ENCODE measurements at places on chromosomes 2 and 18.

DNA sequence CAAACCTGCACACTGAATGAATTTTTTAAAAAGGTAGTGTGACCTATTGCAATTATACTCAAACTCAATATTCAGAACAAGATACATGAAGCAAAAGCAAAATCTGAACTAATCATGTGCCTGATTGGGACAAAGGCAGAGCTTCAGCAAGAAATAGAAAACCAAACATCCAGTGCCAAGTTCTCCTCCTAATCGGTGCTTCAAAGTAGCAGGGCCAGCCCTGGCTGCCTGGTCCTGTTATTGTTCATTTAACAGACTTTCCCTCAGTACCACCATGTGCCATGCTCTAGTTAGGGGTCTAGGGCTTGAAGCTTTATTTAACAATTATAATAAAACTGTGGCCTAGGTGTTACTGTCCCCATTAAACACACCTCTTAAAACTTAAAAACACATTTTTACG, 281.5 kb upstream of the PXDN start:
- DNase-seq, result no peak
- no peaks in the 10 kb centered on the region for H3K4me1 ChIP-seq

DNA sequence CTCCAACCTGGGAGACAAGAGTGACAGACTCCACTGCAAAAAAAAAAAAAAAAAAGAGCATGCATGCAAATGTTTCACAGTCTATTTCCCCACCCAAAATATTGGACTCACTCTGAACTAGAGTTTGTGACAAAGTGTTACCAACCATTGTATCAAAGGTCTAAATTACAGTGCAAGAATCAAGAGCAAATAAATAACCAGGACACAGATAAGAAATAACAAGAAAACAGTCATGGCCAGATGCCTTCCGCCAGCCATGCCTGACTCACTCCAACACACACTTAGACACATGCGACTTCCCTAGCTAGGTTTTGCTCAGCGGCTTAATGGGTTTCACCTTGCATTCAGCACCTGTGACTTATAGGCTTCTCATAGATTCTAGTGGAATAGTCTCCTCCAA, 62.8 kb downstream of the CYB5A start:
- H3K27me3 ChIP-seq, result no peaks in the 10 kb centered on the region
- H3K27ac ChIP-seq, result no peak overlapping the region
- H3K4me1 ChIP-seq, result no peaks in the 10 kb centered on the region
- no peak overlapping the region for H3K4me3 ChIP-seq

- H3K4me1 ChIP-seq, result peaks cover 7% of the 10 kb centered on the region
- no peaks in the 10 kb centered on the region for H3K27me3 ChIP-seq
Measured at GRCh38 chr18:44842588-44843412, 162.1 kb downstream of the SETBP1 start.

DNA sequence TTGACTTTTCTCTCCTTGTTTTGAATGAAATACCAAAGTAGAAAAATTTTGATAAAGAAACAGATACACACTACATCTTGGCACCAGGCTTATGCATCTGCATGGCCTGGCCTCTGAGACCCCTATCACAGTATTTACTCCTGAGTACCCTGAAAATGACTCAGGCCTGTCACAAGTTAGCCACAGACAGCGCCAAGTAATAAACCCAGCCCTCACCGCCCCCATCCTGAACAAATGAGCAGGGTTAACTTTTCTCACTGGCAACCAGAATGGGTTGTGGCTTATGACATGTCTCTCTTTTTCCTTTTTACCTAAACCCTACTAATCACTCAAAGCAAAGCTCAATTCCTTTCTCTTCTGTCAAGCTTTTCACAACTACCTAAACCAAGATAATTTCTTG, 35.3 kb downstream of the SPRED2 start:
- H3K4me3 ChIP-seq, result no peak overlapping the region
- no peaks in the 10 kb centered on the region for H3K4me1 ChIP-seq
- no peak overlapping the region for H3K27ac ChIP-seq
- H3K27me3 ChIP-seq, result no peaks in the 10 kb centered on the region
- H3K36me3 ChIP-seq, result no peaks in the 10 kb centered on the region

GRCh38 chr2:235050980-235051351, 99.1 kb downstream of the SH3BP4 start:
- peaks cover 3% of the 10 kb centered on the region for H3K4me1 ChIP-seq
- no peaks in the 10 kb centered on the region for H3K36me3 ChIP-seq
- H3K4me3 ChIP-seq, result no peak overlapping the region
- no peaks in the 10 kb centered on the region for H3K27me3 ChIP-seq
- DNase-seq, result peak; percentile 72
- no peak overlapping the region for H3K27ac ChIP-seq

DNA sequence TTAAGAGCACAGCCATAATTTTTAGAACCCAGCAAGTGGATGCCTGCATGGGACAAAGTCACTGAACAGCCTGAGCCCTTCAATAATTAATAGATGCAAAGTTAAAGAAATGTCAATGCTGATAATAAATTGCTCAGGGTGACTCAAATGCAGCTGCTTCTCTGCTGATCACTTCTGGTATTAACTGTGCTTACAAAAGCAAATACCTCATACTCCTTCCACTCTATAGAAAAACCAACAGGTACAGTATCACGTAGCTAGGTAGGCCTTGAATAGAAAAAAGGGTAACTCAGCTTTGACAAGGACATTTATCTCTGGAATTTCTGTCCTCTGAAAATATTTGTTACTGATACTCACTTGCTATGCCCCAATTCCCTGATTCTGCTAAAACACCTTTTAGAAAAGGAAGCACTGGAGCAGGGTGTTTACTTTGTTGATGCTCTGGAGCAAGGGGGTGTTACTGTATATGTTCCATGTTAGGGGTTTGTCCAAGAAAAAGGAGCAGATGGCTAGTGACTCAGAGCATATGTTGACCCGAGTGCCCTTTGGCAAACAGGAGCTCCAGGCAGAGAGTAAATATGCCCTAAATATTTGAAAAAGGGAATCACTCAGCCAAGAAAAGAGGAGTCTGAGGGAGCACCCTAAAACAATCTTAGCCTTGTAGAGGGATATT, 59.1 kb upstream of the RTN4 start:
- no peak overlapping the region for H3K27ac ChIP-seq
- H3K36me3 ChIP-seq, result no peaks in the 10 kb centered on the region
- DNase-seq, result no peak

GRCh38 chr18:24695168-24695567, 234.7 kb downstream of the HRH4 start:
- no peak overlapping the region for H3K4me3 ChIP-seq
- no peaks in the 10 kb centered on the region for H3K4me1 ChIP-seq
- H3K27ac ChIP-seq, result no peak overlapping the region
- DNase-seq, result no peak
- no peaks in the 10 kb centered on the region for H3K36me3 ChIP-seq
- H3K27me3 ChIP-seq, result peaks cover 2% of the 10 kb centered on the region

GRCh38 chr2:239307221-239307569, 93.6 kb downstream of the HDAC4 start:
- no peaks in the 10 kb centered on the region for H3K27me3 ChIP-seq
- no peak overlapping the region for H3K27ac ChIP-seq
- no peaks in the 10 kb centered on the region for H3K36me3 ChIP-seq
- DNase-seq, result no peak
- peaks cover 27% of the 10 kb centered on the region for H3K4me1 ChIP-seq

- no peak overlapping the region for H3K27ac ChIP-seq
- H3K36me3 ChIP-seq, result no peaks in the 10 kb centered on the region
- H3K4me3 ChIP-seq, result no peak overlapping the region
- no peak for DNase-seq
Measured at GRCh38 chr18:37913051-37913450, 347.5 kb upstream of the CELF4 start.

- H3K36me3 ChIP-seq, result no peaks in the 10 kb centered on the region
- H3K4me3 ChIP-seq, result no peak overlapping the region
- no peak overlapping the region for H3K27ac ChIP-seq
- H3K27me3 ChIP-seq, result no peaks in the 10 kb centered on the region
- DNase-seq, result no peak
- no peaks in the 10 kb centered on the region for H3K4me1 ChIP-seq
Measured at GRCh38 chr2:68351997-68352396, 13.1 kb upstream of the PLEK start.

GRCh38 chr2:116491292-116491691, 1323.2 kb upstream of the DDX18 start:
- H3K36me3 ChIP-seq, result no peaks in the 10 kb centered on the region
- H3K4me3 ChIP-seq, result no peak overlapping the region
- H3K27me3 ChIP-seq, result no peaks in the 10 kb centered on the region
- no peak for DNase-seq

DNA sequence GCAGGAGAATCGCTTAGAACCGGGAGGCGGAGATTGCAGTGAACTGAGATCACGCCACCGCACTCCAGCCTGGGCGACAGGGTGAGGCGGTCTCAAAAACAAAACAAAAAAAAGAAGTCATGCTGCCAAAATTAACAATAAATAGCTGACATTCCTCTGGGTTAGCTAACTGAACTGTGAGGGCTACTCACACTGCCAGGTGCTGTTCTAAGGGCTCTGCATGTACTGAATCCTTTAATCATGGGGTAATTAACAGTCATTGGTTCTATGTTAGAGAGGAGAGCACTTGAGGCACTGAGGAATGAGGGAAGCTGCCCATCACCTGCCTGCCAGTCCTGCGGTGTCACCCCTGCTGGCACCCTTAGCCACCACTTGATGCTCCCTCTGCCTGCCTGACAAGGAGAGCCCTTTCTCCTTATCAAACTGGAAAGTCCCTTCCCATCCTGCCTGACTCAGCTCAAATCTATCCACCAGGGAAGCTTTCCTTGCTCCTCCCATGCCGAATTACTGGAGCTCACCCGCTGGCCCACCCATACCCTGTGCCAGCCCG, 73.0 kb upstream of the RIOK3 start:
- H3K4me1 ChIP-seq, result peaks cover 2% of the 10 kb centered on the region
- H3K36me3 ChIP-seq, result no peaks in the 10 kb centered on the region
- no peak for DNase-seq
- no peaks in the 10 kb centered on the region for H3K27me3 ChIP-seq

DNA sequence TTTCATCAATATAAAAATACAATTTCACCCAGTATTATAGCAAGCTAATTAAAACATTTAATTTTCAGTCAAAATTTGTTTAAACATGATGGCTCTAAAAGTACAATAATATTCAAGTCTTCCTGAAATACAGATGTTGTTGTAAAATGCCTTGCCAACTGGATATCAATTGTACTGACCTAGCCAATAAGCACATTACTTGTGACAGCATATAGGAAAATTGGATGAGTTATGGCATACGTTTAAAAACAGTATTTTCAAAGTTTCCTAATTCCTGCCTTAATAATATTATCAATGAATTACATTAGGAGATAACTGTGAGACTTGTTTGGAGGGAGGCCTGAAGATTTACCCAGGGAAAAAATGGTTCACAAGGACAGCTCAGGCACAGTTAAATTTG, 336.9 kb upstream of the CDH20 start:
- no peaks in the 10 kb centered on the region for H3K4me1 ChIP-seq
- no peaks in the 10 kb centered on the region for H3K36me3 ChIP-seq

- DNase-seq, result no peak
- no peak overlapping the region for H3K27ac ChIP-seq
- H3K36me3 ChIP-seq, result no peaks in the 10 kb centered on the region
- peaks cover 18% of the 10 kb centered on the region for H3K4me1 ChIP-seq
- H3K27me3 ChIP-seq, result no peaks in the 10 kb centered on the region
Measured at GRCh38 chr18:67517444-67517765, 885 bp upstream of the DSEL start.

DNA sequence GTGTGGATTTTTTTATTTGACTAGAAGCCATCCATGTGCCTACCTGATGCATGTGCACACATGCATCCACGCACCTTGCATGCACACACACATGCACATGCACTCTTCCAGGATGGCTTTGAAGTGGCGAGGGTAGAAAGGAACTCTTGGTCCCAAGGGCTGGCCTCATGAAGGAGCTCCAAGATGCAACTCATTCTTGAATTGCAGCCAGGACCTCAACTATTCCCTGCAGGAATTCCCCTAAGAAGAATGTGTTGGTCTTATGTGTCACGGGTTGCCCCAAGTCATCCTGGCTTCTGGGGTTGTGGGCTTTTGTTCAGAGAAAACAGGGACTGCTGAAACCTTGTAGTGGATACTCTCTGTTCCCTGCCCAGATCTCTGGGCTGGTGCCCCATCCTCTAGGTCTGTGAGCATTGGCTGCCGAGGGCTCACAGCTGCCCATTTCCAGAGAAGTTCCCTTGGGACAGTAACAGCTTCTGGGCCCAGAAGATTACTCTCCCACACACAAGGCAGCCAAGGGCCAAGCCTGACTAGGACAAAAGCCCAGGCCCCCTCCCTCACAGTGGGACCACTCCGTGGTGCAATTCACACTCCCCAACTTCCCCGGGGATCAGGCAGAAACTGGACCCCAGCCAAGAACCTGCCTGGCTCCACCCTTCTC, 137.6 kb downstream of the COPS8 start:
- H3K36me3 ChIP-seq, result no peaks in the 10 kb centered on the region
- peaks cover 6% of the 10 kb centered on the region for H3K27me3 ChIP-seq
- no peak overlapping the region for H3K27ac ChIP-seq
- DNase-seq, result no peak
- no peak overlapping the region for H3K4me3 ChIP-seq

GRCh38 chr2:228649876-228650275, 468.4 kb upstream of the SPHKAP start:
- no peaks in the 10 kb centered on the region for H3K4me1 ChIP-seq
- H3K36me3 ChIP-seq, result no peaks in the 10 kb centered on the region

- no peaks in the 10 kb centered on the region for H3K36me3 ChIP-seq
- H3K4me3 ChIP-seq, result no peak overlapping the region
- H3K4me1 ChIP-seq, result no peaks in the 10 kb centered on the region
- H3K27ac ChIP-seq, result no peak overlapping the region
- DNase-seq, result no peak
Measured at GRCh38 chr18:67411116-67411515, 105.4 kb downstream of the DSEL start.

GRCh38 chr2:186612026-186612425, 22.2 kb downstream of the ITGAV start:
- H3K27ac ChIP-seq, result no peak overlapping the region
- H3K4me3 ChIP-seq, result no peak overlapping the region
- H3K27me3 ChIP-seq, result no peaks in the 10 kb centered on the region
- H3K4me1 ChIP-seq, result no peaks in the 10 kb centered on the region
- H3K36me3 ChIP-seq, result no peaks in the 10 kb centered on the region
- DNase-seq, result no peak

DNA sequence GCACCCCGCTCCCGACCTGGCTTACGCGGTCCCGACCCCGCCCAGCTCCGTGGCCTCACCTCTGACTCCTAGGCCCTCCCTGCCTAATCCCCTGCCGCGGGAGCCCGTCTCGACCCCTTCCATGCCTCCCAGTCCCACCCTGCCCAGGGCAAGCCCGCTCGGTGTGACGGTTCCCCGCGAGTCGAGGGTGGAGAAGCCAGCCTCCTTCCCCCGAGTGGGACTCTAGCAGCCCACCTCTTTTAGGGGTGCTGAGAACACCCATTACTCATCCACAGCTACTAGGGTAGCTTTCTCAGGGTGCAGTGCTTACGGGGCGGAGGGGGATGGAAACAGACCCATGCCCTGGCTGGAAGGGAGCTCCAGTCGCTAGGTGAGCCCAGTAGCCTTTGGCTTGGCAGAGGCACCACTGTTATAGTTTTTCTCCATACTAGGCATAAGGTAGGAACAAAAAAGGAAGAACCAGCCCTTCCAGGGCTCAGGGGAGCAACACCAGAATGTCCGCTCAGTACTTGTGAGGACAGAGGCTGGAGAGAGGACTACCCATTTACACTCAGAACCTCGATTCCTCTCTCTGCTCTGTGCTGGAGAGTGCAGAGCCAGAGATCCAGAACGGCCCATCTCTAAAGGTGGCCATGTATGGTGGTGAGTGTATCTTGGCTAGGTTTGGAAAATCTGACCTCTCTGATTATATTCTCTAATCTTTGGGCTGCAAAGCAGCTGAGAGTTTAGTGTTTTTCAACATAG, 606 bp downstream of the AGBL5 start:
- peaks cover 22% of the 10 kb centered on the region for H3K36me3 ChIP-seq
- H3K4me3 ChIP-seq, result peak overlapping the region; percentile 76
- H3K27me3 ChIP-seq, result no peaks in the 10 kb centered on the region
- DNase-seq, result no peak
- H3K27ac ChIP-seq, result peak overlapping the region; percentile 74

Measured in CD4-positive, alpha-beta T cell (primary cell).